ENCODE measurements at places on chromosomes 5 and 9.

DNA sequence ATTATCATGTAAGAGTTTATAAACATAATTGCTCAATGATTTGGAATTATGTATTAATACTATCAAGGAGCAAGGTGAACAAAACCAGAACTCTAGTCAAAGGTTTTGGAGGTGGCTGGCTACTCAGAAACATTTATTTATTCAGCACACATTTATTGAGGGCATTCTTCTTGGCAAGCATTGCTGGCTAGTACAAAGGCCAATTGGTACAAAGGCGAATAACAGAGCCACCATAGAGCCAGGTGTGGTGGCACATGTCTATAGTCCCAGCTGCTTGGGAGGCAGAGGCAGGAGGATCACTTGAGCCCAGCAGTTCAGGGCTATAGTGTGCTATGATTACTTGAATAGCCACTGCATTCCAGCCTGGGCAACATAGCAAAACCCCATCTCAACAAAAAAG, 242.1 kb downstream of the CWC27 start:
- no peak for DNase-seq

DNA sequence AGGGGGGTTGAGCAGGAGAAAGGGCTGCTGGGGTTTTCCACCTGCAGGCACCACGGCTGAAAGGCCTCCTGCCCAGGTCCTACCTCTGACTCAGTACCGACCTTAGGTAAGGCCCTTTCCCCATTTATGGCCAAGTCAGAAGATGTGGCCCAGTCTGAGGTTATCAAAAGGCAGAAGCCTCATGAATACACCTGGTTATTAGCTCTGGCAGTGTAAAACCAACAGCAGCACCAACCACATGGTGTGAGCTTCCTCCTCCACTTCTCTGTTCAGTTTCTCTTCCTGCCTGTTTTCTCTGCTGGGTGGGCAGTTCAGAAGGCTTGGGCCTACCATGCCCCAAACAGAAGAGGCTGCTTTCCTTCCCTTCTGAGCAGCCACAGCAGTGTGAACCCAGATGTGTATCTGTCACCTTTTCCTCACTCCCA, 86.9 kb downstream of the UGCG start:
- no peak for DNase-seq

DNA sequence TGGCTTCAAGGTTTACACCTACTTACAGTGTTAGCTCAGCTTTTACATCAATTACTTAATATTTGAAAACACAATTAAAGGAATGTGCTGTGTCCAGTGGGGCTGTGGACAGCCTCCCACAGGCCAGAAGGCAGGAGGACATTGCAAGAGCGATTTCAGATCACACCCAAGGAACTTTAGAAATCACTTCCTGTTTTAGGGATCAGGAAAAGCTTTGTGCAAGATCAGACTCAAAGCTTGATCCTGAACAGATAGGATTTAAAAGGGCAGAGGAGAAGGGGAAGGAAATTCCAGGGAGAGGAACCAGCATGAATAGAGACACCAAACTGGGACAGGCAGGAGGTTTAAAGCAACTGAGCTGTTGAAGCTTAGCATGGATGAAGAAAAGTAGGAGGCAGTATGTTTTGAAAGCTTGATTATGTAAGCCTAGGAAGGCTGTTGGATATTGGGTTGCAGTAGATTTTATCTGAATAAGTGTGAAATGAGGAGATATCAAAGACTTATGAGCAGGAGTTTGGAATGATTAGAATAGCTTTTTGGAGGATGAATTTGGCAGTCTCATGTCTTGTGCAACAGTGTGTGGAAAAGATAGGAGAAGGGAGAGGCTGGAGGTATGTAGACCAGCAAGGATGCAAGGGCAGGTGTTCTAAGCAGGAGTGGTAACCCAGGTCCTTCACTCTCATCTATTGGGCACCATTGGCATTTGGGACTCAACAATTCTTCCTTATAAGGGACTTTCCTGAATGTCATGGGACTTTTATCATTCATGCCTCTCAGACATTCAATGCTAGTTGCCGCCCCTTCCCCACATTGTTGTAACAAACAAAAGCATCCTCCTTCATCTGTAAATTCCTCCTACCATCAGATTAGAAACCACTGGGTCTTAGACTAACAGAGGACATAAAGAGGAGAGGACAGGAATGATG, 123.5 kb downstream of the TARS1 start:
- no peak for DNase-seq

GRCh38 chr9:126471084-126471624, 142.6 kb upstream of the LMX1B start:
- DNase-seq: peak; percentile 13

- DNase-seq: no peak
Observed at GRCh38 chr5:168239325-168239724, 52.1 kb upstream of the WWC1 start.

DNA sequence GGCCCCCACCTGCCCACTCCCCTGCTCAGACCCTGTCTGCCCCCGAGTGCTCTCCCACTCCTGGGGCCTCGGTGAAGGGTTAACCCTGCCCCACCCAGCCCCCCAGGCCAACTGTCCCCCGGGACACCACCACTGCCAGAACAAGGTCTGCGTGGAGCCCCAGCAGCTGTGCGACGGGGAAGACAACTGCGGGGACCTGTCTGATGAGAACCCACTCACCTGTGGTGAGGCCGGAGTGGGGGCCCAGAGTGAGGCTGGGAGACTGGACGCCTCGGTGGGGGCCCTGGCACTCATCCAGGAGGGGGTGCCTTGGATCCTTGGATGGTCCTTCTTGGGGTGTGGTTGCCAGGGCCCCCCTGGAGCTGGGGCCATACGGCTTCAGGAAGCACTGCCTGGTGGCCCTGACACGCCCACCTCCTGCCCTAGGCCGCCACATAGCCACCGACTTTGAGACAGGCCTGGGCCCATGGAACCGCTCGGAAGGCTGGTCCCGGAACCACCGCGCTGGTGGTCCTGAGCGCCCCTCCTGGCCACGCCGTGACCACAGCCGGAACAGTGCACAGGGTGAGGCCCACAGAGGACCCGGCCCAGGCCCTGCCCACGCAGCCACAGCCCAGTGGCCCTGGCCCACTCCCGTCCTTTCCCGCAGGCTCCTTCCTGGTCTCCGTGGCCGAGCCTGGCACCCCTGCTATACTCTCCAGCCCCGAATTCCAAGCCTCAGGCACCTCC, 2.1 kb downstream of the MAMDC4 start:
- no peak for DNase-seq

GRCh38 chr5:158840193-158840592, 259.5 kb downstream of the EBF1 start:
- DNase-seq: no peak

DNA sequence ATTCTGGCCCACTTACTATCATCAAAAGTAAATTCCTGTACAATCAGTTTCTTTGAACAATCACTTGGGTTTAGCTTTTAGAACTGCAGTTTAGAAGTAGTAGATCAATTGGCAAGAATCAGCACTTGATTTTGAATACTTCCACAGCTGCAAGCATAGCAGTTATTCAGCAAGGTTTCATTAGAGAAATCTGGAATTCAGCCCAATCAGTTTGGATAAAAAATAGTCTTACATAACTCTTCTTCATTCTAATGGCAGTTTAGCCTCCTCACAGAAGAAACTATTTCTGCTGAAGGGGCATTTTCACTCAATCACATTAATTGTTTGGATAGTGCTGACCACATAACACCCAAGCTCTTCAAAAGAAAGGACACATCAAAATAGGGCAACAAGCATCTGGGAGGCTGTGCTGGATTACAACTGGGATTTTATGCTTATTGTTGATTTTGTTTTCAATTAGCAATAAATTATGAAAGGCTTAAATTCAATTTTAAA, 336.2 kb upstream of the PDE4D start:
- no peak for DNase-seq

GRCh38 chr5:169494941-169495548, 88.5 kb upstream of the SPDL1 start:
- DNase-seq: no peak
